ENCODE measurements at places on chromosomes 6 and 20.

DNA sequence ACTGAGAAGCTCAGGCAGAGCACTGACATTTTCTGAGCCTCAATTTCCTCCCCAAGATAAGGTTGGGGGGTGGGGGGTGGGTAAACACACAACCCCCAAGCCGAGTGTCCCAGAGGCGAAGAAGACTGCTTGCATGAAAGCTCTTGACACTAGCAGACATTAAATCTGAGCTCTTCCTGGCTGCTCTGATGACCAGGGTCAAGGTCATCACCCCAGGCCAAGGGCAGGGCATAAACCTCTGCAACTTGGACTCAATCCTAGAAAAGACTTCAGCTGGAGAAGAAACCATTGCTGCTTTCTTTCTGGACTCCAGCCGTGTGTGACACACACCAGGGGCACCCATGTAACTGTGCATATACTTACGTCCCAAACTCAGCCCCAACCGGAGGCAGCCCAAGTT is 109.0 kb downstream of the BANF2 start:
- no peak for DNase-seq

- DNase-seq: no peak
These were observed 55.6 kb downstream of the KIAA0408 start for GRCh38 chr6:127403636-127404035.

GRCh38 chr6:137119196-137120104 is 54.0 kb downstream of the IL22RA2 start:
- no peak for DNase-seq

GRCh38 chr6:129852257-129852858 is 8.8 kb downstream of the TMEM244 start:
- DNase-seq: no peak

DNA sequence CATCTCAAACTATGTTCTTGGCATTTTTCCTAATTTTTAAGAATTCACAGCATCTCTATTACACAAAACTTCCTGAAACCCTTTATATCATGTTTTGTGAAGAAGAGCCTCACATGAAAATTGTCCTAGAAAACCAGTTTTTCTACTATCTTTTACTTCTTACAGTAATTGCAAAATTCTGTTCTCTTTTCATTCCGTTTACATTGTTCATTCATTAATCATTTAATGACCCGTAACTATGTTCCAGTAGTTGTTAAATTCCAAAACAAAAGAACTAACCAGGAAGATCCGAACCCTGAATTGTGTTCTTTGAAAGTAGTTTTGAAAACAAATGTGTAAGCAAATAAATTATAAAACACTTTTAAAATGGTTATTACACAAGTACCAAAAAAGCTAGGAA is 597.0 kb downstream of the EYS start:
- no peak for DNase-seq

DNA sequence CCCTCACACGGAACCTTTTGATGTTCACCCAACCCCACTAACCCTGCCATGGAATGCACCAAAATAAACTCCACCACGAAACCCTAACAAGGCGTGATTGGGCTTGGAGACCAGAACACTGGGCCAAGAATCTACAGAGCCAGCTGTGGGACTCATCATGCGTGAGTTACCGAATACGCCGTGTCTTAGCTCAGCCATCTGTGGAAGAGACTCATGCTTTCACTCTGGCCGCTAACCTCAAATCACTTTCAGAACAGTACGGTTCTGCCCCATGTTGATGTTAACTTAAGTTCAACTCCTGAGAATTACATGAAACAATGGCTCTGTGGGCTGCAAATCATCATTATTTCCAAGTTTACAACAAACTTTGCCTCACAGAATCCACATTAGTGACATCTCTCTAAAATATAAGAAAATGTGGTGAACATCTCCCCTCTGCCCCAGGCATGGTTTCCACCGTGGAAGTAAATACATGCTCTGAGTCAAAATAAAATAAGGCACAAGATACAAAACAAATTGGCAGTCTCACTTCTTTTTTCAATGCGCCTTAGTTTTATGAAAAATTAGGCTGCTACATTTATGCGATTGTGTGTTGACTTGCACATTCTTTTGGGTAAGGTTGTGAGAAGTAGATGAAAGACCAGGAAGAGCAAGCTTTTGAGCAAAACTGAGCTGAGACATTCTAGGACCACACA is 308.9 kb upstream of the EXOC2 start:
- peak; percentile 40 for DNase-seq

GRCh38 chr6:28117386-28118050 is 6.9 kb upstream of the ZSCAN16 start:
- DNase-seq: no peak

GRCh38 chr6:105192707-105193465 is 13.1 kb upstream of the POPDC3 start:
- no peak for DNase-seq

DNA sequence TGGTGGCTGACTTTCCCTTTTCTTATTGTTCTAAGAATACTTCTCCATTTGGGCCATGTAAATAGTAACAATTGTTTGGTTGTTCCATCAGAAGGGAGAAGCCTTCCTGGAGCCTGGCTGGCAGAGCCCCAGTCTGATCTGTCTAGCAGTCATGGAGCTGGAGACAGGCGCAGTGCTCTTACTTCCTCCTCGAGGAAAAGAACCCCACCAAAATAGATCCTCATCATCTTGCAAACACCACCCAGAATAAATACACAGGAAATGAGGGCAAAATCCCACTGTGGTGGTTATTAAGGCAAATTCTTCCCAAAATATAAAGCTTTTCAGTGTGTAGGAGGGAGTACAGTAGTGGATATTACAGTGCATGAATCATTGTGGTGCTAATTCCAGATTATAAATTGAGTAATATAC is 195.1 kb upstream of the SGK1 start:
- DNase-seq: no peak

DNA sequence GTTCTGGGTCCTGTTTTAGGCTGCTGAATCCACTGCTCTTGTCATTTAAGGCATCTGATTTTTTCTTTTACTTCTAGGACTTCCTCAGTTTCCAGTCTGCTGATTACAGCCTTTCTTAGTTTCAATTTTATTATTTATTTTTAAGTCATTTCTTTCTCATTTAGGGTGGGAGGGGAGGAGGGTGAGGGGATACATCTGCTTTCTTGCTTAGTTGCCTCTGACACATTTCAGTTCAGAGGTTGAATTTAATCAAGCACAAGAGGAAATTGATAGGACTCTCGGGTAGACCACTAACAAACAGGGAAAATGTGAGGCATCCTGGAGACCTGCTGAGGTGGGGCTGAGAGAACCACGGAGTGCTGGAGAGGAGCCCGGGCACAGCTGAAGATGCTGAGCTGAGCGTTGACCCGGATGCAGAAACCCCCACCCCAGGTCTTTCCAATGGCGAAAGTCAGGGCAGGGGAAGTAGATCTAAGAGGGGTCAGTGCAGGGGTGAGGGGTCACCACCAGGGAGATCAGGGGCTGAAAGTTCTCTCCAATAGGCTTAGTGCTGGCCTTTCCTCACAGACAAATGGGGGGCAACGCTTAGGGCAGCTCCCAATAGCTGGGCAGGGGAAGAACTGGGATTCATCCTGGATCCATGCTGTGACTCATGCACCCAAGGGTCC is 7.6 kb upstream of the TREML2 start:
- DNase-seq: no peak

Data from GM12891 (cell line).